ENCODE measurements at places on chromosomes 4 and X.

- no peak for DNase-seq
Measured at GRCh38 chr4:156619154-156619934, 352.3 kb downstream of the PDGFC start.

DNA sequence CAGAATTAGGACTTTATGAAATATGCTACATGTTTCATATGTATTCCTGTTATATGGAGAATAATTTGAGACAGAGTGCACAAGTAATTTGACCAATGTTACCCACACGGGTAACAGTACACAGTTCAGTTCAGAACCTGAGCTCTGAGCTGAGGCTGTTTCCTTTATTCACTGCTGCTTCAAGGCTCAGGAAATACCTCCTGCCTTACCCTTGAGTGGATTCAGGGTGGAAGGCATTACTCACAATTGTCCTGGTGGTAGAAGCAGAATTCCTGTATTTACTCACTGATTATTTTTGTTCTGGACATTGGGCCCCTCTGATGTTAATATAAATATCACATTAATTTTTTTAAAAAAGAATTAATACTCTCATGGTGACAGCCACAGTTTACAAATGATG, 73.5 kb upstream of the CAMK2D start:
- DNase-seq, result no peak

GRCh38 chr4:121212806-121213205, 48.7 kb upstream of the TNIP3 start:
- DNase-seq, result no peak

DNA sequence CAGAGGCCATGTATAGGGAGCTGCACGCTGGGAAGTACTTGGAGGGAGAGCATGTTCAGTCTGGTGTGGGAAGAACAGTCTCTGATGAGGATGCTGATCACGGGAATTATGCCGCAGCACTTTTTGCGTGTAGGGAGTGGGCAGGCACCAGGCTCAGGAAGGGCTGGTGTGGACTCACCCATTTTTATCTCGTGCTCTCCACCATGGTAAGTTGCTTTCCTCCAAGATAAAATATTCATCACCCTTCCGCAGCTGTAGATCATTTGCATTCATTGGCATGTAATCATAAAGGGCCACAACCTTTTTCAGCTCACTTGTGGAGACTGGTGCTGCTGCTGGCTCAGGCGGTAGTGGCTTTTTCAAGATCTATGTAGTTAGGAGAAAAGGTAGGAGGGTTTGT, 11.8 kb upstream of the TIMM8A start:
- no peak for DNase-seq

DNA sequence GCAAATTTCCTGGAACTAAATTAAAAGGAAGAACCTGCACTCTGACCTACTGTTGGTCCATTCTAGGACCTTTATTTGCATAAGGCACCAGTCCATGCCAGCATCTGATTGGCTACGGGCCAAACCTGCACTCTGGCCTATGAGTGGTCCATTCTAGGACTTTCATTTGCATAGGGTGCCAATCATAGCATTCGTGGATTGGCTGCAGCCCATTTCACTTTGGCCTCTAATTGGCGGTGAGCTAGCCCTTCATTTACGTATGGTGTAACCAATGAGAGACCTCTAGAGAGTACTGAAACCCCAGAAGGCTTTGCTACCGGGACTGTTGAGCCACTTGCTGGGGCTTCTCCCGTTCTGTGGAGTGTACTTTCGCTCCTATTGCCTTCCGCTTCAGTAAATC, 6.1 kb upstream of the RNF175 start:
- DNase-seq, result no peak

GRCh38 chr4:147733716-147734344, 1.9 kb downstream of the ARHGAP10 start:
- no peak for DNase-seq

- DNase-seq, result no peak
Measured at GRCh38 chr4:102836596-102836995, 9.2 kb upstream of the UBE2D3 start.

DNA sequence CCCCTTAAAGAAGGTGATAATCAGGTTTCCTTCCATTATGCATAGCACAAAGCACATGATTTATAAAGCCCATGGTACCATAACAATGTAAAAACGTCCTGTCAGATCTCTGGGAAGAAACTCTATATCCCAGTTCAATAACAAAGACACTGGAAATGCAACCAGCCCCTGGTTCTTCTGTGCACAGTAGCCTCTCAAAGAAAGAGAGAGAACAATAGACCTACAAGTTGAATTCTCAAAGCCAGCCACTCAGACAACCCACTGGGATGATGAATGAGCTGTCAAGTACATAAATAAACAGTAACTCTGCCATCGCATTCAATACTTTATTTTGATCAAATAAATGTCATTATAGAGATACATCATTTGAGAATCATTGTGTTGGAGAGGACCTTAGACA, 400.1 kb upstream of the CPEB2 start:
- DNase-seq, result no peak

GRCh38 chr4:149951152-149951900, 126.9 kb upstream of the DCLK2 start:
- no peak for DNase-seq

- no peak for DNase-seq
Measured at GRCh38 chrX:108304210-108304609, 134.0 kb downstream of the COL4A6 start.

DNA sequence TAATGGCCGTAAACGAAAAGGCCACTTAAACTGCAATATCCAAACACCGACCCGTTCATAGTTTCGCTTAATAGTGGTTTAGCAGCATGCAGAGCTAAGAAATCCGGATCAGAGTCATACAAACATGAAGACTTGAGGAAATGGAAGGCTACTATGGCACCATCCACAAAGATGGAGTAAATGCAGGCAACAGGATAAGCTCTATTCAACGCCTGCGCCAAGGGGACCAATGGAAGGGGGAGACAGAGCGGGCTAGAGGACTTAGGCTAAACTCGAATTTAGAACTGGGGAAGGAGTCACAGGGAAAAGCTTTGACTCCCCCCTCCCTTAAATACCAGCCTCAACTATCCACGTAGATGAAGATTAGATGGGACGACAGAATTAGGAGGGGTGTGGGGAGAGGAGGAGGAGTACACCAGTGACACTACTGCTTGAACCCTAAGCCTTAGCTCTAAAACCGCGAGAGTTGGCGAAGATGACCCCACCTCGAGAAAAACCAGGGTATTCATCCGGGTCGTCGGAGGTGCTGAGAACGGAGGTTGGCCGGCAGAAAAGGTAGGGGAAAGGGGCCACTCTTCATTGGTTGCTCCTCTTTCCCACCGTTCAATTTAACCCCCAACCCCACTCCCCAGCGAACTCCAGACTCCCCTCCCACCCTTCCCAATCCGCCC, 3.5 kb downstream of the HUWE1 start:
- no peak for DNase-seq

- no peak for DNase-seq
Measured at GRCh38 chrX:101206471-101206870, 13.1 kb upstream of the DRP2 start.

GRCh38 chr4:74206088-74206825, 48.3 kb downstream of the MTHFD2L start:
- no peak for DNase-seq
